ENCODE measurements at places on chromosomes 13 and 19.

- DNase-seq, result no peak
Observed at GRCh38 chr19:30441011-30441410, 68.8 kb downstream of the ZNF536 start.

GRCh38 chr13:64007339-64007738 is 2591.7 kb upstream of the PCDH20 start:
- DNase-seq, result no peak

DNA sequence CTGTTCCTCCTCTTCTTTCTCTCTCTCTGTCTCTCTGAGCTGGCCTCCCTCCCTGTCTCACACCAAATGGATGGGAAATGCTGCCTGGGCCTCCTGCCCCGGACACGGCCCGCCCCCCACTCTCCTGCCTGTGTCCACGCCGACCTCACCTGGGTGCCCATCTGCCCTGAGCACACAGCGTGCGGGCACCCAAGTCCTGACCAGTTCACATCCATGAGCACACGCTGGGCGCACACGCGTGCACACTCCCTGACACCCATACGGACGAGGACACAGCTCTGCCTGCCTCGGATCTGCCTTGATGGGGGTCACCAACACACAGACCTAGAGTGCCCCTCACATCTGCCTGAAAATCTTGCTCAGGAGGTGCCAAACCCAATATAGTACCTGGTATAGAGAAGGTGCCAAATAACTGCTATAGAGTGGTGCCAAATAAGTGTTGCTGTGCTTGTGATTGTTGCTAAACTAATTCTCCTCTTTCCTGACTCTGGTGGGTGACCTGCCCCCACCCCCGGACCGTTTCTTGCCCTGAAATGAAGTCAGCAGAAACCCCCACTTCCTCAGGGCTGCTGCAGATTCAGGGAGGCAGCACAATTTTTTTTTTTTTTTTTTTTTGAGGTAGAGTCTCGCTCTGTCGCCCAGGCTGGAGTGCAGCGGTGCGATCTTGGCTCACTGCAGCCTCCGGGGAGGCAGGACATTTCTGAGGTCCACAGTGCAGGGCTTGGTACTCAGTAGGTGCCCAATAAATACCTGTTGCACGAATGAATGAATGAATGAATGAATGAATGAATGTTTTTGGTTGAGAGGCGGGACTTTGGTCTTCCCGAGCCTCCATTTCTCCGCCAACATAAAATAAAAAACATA is 4.6 kb downstream of the NFIC start:
- DNase-seq, result no peak

DNA sequence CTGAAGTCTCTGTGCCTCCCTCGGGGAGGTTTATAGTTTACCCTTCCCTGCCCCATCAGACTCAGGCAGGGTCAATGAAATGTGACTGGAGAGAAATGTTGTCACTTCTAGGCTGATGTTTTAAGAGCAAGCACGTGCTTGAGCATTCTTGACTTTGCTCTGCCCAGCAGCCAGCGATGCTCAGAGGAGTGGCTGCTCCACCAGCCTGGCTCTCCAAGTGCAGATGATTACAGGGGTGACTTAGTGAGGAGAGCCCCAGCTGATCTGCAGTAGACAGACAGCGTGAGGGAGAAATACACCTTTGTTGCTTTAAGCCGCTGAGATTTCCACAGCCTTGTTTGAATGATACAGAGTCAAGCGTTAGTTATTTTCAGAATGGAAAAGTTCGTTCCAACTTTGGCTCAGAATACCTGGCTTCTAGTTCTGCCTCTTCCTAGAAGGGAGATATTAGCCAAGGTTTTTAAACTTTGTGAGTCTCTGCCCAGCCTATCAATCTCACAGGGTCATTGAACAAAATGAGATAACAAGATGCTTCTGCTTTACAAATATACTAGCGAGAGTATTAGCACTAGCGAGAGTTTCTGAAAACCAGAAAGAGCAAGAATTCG is 143.6 kb downstream of the OXGR1 start:
- no peak for DNase-seq

DNA sequence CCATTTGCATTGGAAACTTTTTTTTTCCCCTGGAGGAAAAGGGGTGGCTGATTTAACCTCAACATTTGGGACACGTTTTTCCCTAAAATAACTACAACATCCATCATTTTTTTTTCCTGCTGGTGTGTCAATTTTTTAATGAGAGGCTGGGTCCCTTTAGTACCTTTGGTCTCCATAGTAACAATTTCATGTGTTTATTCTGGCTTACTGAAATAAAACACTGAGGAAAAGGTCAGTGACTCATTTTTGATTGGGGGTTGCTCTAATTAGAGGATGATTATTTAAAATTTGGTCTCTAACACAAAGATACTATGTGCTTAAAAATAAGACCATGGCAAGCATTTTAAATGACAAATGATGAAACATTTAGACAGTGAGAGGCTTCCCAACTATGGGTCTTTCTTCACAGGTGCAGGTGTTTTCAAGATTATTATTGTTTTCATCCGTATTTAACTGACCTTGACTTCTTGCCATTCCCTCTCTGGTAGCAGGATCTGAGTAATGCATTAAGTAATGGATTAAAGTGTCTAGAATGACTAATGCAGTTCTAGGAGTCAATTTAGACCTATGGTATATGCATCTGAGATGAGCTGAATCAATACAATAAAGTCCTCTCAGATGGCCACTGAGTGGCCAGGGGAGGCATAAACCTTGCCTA is 406.4 kb downstream of the KCNRG start:
- peak; percentile 24 for DNase-seq

- DNase-seq, result no peak
Observed at GRCh38 chr19:30437869-30438268, 65.7 kb downstream of the ZNF536 start.

DNA sequence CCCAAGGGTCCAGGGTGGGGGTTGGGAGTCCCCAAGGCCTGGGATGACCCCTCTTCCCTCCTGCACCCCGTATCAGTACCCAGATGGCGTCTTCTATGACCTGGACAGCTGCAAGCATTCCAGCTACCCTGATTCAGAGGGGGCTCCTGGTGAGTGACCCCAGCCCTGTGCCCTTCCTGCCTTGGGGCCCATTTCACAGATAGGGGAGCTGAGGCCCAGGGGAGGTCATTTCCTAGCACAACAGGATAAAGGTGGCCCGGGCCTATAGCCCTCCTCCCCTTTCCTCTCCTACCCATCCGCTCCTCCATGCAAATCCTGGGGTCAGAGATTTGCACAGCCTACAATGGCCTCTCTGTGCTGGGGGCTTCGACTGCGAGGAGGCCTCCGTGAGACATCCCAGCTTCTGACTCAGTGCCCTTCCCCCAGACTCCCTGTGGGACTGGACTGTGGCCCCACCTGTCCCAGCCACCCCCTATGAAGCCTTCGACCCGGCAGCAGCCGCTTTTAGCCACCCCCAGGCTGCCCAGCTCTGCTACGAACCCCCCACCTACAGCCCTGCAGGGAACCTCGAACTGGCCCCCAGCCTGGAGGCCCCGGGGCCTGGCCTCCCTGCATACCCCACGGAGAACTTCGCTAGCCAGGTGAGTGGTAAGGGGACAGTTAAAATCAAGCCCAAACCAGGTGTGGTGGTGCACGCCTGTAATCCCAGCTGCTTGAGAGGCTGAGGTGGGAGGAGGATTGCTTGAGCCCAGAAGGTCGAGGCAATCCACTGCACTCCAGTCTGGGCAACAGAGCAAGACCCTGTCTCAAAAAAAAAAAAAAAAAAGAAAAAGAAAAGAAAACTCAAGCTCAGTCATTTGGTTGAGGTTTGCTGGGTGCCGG is 3.9 kb downstream of the SPIB start:
- DNase-seq, result no peak

- DNase-seq, result no peak
Observed at GRCh38 chr19:7885818-7886217, 2.5 kb upstream of the LRRC8E start.

DNA sequence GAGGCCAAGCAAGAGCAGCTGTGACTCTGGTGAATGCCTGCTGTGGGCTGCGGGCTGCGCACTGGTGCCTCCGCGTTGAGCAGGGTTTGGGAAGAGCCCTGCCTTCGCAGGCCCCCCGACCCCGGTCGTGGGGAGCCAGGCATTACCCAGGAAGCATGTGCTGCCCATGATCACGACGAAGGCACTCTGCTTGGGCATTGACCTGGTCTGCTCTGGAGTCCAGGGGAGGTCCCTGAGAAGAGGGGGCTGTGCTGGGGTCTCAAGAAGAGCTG is 19.2 kb downstream of the RANBP3 start:
- DNase-seq, result no peak
